ENCODE measurements at places on chromosomes 2 and 18.

DNA sequence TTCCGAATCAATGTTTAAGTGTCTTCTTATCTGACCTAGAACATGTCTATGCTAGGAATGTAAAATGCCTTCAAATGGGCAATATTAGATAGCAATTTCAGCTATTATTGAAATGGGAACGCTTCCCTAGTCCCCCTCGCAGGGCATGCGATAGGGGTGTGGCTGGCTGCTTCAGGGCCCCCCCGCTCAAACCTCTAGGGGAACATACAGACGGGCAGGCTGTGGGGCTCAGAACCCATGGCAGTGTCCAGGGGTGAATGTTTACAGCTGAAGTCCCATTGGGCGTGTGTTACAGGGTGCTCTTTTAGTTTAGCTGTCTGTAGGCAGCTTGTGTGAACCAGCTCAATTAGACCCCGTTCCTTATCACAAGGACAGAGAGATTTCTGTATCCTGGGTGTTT is 315.9 kb downstream of the DSEL start:
- ATAC-seq = no peak

- ATAC-seq = no peak
Measured at GRCh38 chr2:157283468-157283867, 26.0 kb downstream of the GALNT5 start.

GRCh38 chr2:223950448-223951347 is 5.6 kb upstream of the WDFY1 start:
- peak; percentile 33 for ATAC-seq

GRCh38 chr2:68889021-68889420 is 17.8 kb upstream of the BMP10 start:
- ATAC-seq = no peak

GRCh38 chr18:76255070-76255683 is 239.9 kb downstream of the ZNF516 start:
- ATAC-seq = no peak

DNA sequence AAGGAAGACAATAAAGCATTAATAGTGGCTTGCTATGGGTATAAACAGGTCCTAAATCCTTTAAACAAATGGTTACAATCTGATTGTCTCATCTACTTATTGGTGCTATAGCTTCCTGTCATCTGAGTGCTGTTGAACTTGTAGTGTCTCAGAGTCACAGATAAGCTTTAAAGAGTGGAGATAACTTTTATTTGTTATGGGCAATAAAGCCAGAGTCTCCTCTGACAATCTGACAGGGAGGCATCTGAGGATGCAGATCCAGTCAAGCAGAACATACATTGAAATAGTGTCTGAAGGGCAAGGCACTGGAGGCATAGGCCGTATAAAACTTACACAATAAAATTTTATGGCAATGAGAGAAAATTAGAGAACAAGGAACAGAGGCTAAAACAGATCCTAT is 1132.4 kb upstream of the CDH2 start:
- no peak for ATAC-seq

DNA sequence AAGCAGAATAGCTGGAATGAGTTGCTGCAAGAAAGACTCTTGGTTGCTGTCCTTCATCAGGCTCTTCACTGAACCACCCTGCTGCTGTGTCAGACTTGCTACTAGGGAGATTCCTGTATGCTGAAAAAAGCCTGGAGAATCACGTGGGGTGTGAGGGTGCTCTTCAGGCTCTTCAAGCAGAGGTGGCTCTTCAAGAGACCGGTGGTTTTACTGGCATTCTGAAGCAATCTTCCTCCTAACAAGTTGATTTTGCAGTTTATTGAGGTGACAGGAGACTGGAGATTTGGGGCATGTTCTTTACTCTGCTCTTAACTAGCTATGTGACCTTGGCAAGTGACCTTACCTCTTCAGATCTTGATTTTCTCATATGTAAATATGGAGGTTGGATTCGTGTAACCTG is 14.1 kb downstream of the TMEM178A start:
- ATAC-seq = no peak
